ENCODE measurements at places on chromosomes 12 and 14.
A peak's percentile ranks its signal among the peaks of the same experiment; 100 is the strongest.

DNA sequence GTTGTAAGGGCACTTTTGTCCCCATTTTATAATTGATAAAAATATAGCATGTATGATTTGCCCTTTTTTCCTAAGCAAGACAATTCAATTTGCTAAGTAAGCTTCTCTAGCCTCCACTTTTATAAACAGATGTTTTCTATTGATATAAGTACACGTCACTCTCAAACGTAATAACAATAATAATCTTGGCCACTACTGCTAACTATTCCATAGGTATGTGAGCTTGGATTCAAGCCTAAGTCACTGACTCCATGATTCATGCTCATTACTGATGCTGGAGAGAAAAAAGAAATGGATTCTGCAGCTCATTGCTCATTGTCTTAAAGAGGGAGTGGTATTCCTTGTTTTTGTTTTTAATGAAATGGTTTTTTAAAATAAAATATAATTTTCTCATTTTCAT lies 661.0 kb downstream of the GALC start:
- peak; percentile 5 for DNase-seq

DNA sequence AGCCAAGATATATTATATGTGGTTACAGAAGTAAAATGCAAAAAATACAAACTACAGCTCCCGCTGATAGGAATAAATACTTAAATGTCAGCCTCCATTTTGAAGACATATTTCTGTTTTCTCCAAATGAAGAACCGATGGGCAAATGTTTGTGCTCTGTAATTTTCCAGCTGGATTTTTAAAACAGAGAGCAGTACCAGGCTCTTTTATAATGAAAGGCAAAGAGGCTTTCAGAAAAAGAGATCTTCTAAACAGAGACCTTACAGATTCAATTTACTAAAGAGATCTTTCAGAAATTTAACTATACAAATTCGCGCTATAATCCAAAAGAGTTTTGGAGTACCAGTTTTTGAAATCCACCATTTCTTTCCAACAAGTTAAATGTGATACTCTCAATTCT lies 19.9 kb downstream of the MAP4K5 start:
- no peak for DNase-seq

- no peak for DNase-seq
Measured at GRCh38 chr14:101175731-101176534, 272.4 kb upstream of the RTL1 start.

GRCh38 chr12:53062977-53063707 lies 13.3 kb downstream of the TNS2 start:
- no peak for DNase-seq

DNA sequence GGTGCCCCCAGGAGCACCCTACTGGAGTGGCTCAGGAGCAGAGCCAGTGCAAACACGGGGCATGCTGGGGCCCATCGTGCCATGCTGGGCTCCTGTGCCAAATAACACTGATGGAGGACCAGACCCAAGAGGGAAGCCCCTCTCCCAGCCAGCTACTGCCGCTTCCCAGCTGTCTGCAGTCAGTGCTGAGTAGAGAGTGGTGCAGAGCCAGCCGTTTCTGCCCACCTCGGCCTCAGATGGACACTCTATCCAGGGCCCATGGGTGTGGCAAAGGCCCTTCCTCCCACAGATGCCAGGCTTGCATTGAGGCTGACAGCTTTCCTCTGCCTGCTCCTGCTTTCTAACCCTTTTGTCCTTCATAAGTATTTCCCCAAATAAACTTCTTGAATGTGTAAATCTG lies 13.2 kb downstream of the CLBA1 start:
- no peak for DNase-seq

- no peak for DNase-seq
Measured at GRCh38 chr14:22524784-22525161, 64.3 kb downstream of the DAD1 start.
